OCI-LY7 (cell line): ENCODE measurements at places on chromosomes 6 and 20. TPM values are rescaled to one million over a fixed set of nuclear protein-coding genes. Genes with fewer than 3 reads are reported as not detected.

DNA sequence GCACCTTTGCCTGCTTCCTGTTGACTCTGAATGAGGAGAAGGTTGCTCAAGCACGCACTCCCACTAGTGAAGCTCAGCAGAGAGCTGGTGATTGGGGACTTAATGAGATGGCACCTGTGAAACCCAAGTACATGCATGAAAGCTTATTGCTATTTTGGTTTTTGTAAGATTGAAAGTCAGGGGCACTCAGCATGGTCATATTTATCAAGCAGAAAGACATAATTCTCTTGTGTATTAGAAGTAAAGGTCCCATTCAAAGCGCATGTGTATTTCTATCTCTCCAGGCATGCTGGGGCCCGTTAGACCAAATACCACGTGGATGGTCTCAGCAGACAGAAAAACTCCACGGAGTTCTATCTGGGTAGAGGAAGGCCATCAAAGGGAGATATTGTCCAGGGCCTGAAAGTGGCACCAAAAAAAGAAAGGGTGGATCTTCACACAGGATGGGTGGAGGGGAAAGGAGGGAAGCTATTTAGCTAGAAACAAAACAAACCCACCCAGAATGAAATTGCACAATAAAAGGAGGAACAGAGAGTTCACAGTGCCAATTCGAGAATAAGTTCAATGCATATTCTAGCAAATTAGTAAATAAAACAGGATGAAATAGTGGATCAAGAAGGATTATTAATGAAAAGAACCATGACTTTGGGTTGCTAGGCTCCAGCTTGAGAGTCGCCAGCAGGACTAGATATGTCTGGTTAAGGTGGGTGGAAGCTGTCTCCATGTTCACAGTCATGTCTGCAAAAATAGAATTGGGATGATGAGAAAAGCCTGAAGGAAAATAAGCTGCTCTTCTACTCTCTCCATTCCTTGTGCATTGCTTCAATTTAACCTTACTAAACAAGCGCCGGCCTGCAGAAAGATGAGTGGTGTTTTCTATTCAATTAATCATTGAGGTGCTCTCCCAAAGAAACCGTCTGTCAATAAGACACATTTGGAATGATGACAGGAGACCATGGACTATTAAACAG is 224.9 kb upstream of the DTNBP1 start:
- DNase-seq, result peak; percentile 61

DNA sequence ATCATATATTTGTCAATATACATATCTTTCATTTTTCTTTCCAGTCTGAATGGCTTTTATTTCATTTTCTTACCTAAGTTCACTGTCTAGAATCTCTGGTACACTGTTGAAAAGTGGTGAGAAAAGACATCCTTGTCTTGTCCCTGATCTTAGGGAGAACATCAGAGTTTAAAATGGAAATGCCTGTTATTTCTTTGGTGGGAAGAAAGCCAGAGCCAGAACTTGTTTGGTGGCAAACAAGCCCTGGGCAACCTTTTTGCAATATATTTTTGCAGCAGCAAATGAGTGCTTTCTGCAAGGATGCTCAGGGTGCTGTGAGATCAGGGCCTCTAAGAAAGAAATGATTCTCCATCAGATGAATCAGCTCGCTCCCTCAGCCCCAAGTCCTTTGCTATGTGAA is 156.6 kb downstream of the RALGAPA2 start:
- no peak for DNase-seq

DNA sequence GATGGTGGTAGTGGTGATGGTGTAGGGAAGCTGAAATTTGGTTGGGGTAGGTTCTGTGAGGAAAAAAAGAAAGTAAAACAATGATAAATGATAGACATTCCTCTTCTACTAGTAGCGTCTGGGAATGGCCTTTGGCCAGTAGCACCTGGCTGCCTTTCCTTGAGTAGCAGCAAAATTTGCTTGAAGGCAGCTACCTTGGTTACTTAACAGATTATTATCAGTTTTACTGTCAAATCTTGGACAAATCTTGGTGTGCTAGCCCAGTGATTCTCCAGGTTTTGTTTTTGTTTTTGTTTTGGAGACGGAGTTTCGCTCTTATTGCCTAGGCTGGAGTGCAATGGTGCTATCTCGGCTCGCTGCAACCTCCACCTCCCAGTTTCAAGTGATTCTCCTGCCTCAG is 26.4 kb downstream of the LIN28B start:
- DNase-seq, result no peak

GRCh38 chr6:142030115-142030619 is 102.6 kb upstream of the GJE1 start:
- DNase-seq, result no peak

DNA sequence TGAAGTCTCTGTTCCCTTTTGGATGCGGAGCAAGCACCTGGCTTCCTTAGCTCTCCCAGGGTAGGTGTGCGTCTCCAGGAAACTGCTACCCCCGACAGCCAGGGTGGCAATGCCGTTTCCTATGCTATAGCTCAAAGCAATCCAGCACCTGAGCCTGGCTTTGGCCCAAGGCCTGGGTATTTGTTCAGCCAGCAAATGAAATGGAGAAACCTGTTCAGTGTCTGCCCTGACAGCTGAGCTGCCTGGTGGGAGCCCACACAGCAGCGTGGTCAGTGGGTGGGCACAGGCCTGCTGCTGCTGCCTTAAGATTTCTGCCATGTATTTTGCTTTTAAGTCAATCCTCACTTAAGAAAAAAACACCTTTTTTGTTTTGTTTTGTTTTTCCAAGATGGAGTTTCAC is 13.7 kb downstream of the SPATA2 start:
- DNase-seq, result no peak

GRCh38 chr6:47303342-47303741 is 6.4 kb downstream of the TNFRSF21 start:
- DNase-seq, result no peak

GRCh38 chr6:169640983-169641382 is 60.8 kb downstream of the WDR27 start:
- DNase-seq, result no peak

DNA sequence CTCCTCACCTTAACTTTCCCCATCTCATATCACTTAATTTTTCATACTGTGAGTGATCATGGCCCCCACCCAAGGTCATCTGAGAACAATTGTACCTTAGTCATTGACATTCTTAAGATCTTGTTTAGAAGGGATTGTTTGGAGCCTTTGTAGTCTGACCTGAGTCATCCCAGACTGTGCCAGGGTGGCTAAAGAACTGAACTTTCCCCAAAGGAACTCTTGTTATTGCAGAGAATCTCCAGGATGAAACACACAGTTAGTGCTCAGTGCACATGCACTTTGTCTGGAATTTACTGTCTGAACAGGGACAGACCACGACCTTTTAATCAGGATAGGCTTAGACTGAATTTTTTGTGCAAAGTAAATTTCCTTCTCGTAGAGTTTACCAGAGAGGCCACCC is 112.6 kb upstream of the CCN2 start:
- DNase-seq, result no peak

- DNase-seq, result no peak
Observed at GRCh38 chr6:36387440-36388303, at the start of gene ETV7. TSS of gene ETV7 (minus strand) at chr6:36387669. CDS start at chr6:36387541, 128 bp downstream.

DNA sequence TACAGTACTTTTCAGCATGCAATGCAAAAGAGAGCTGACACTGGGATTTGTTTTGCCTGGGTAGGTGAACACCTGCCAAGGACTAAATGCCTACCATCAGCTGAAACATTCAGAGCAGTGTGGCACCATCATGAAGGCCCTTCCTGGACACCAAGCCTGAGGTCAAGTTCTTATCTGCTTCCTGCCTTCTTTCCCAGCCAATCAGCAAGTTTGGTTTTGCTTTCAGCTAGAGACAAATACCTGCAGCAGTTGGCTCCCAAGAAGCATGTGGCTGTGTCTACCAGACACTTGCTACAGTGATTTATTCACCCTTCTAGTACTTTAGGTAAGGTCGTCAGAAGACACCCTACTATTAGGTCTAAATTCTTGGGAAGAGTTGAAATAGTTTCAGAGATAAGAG is 112.8 kb downstream of the TBX18 start:
- no peak for DNase-seq

NKX2-2 gene
- total RNA-seq, result not detected in 2 replicates

HACE1 gene
- 22.1 and 24.9 TPM in 2 replicates for total RNA-seq
